ENCODE measurements at places on chromosomes 12 and 14. TPM values are rescaled to one million over a fixed set of nuclear protein-coding genes. Genes with fewer than 3 reads are reported as not detected.

TBC1D30 gene
- total RNA-seq, result 0.47 TPM

DNA sequence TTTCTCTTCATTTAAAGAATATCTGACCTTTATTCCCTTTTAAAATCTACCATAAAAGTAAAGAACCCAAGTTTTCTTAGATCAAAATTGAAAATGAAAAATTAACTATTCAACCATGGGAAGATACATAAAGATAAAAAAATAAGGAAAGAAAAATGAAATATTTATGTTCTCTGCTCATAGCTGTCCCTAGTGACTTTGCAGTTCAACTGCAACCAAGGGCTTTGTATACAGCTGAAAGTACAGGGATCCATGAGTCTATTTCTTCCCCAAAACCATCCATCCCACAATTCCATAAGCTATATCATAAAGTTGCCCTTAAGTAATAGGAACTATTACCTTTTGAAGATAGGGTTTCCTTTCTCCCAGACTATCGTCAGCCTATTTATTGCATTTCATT lies 113.1 kb downstream of the ITPR2 start:
- no peak for DNase-seq

NOVA1 gene
- 0.42 TPM for total RNA-seq

ATXN3 gene
- 30.2 TPM for total RNA-seq

GRCh38 chr12:108333898-108334699 lies 5.0 kb downstream of the CMKLR1 start:
- no peak for DNase-seq

PLXNC1 gene
- 10.4 TPM for total RNA-seq

CATSPERB gene
- total RNA-seq, result 0.29 TPM

- no peak for DNase-seq
These were observed 141.7 kb downstream of the SYT1 start for GRCh38 chr12:79006306-79006705.

- DNase-seq, result no peak
These were observed 8.0 kb downstream of the AGAP2 start for GRCh38 chr12:57730336-57731067.

- DNase-seq, result no peak
These were observed 25.9 kb upstream of the BLTP3B start for GRCh38 chr12:100168562-100168961.

- DNase-seq, result no peak
These were observed 14.0 kb downstream of the CCDC62 start for GRCh38 chr12:122788387-122788786.

KCNC2 gene
- not detected for total RNA-seq

- no peak for DNase-seq
These were observed 33.4 kb upstream of the ERGIC2 start for GRCh38 chr12:29414368-29414767.

DNA sequence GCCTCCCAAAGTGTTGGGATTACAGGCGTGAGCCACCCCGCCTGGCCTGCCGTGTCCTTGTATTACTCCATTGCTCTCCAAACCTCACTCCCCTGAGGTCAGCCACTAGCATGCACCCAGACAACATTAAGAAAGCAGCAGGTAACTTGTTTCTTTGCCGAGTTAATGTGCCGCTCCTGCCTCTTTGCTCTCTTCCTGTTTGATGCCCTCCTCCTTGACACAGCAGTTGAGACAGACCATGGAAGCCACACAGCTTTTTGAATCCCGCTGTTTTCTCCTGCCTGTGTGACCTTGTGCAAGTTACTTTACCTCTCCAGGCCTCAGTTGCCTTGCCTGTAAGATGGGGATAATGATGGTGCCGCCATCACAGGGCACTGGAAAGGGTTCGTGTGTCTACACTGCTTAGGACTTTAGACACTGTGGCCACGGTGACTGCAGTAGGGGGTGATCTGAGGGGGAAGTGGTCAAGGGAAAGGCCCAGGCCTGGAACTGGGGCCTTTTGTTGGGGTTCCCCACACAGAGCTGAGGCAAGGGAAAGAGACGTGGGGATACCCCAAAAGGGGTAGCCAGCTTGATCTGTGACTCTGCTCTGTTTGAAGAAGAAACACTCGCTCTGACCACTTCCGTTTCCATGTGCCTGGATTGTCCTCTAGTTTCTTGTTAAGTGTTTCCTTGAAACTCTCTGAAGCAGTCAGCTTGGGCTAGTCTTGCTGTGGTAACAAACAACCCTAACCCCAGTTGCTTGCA lies 69.3 kb downstream of the RIN3 start:
- DNase-seq, result peak; percentile 79

GRCh38 chr14:89794096-89794495 lies 160.4 kb downstream of the EFCAB11 start:
- no peak for DNase-seq

DNA sequence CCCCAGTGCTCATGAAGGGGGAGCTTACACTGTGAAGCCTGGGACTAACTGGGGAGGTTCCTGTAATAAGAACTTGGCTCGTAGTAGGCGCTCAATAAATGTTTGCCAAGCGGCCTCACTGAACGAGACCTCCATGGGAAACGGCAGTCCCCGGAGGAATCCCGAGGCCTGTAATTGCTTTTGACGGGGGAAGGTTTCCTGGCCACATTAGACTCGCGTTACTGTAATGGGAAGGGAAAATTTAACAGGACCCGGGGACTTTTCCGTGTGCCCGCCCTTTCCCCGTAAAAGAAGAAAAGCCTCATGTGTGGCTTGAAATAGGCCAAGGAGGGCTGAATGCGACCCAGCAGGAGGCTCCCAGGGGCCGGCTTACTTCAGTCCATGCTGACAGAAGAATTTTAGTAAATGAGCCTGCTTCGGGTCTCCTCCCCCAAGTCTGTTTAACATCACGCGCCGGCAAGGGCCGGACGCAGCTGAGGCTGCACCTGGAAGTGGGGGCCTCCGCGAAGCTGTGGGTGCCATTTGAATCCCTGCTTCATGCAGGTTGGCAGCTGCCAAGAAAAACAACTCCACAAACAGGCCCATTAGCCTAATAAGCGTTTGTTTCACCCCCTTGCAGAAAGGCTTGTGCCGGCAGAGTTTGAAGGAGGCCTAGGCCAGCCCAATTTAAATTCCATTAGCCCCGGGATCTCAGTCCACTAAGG lies 39.8 kb upstream of the PWP1 start:
- DNase-seq, result no peak

DNA sequence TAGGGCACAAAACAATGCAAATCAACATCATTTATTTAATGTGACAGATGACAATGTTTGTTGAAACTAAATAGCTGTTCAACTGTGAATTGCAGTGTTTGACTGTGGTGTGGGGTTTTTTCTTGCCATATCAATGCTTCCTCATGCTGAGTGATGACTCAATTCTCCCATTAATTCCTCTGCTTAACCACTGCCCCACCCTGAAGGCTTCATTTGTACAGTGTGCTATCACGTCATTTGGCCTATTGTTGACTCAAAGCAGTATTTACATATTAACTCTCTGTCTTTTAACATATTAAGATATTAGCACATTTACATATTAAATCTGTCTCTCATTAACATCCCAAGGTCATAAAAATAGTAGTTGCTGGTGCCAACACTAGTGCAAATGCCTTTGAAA lies 164.8 kb upstream of the NRXN3 start:
- peak; percentile 46 for DNase-seq

- no peak for DNase-seq
These were observed 29.0 kb upstream of the PLEKHG7 start for GRCh38 chr12:92673756-92674155.

PCED1B gene
- total RNA-seq, result 63.2 TPM

- no peak for DNase-seq
These were observed 4.9 kb downstream of the KRT1 start for GRCh38 chr12:52675301-52675701.

DNA sequence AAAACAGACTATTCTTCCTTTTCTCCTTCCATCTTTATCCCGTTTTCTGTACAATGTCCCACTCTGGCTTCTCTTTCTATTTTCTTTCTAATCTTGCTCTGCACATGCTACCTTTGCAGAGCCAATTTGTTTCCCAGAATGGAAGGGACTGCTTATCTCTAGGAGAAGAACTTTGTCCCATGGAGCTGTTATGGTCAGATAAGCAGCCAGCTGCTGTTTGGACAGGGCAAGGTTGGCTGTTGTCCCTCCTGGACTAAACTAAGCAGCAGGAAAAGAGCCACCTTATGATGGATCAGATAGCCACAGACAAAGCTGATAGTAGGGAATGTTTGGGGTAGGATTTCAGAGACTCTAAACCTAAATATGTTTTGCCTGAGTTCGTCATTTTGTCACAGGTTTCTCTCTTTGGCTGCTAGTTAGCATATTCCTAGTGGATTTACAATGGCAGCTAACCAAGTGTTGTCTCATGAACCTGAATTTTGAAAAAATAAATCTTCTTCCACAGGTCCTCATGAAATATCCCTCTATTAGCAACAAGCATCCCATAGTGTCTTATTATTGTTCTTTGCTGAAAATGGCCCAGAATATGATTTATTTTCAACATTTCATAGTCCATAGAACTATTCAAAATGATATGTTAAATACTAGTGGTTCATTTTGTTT lies 262.8 kb downstream of the SLC16A7 start:
- no peak for DNase-seq

PSME2 gene
- total RNA-seq, result 623 TPM

- no peak for DNase-seq
These were observed 114.0 kb upstream of the TMEM132D start for GRCh38 chr12:130017591-130018449.

GRCh38 chr12:100302081-100302480 lies 35.1 kb downstream of the SCYL2 start:
- DNase-seq, result no peak

- no peak for DNase-seq
These were observed 29.2 kb downstream of the DYRK4 start for GRCh38 chr12:4591180-4591687.

DNA sequence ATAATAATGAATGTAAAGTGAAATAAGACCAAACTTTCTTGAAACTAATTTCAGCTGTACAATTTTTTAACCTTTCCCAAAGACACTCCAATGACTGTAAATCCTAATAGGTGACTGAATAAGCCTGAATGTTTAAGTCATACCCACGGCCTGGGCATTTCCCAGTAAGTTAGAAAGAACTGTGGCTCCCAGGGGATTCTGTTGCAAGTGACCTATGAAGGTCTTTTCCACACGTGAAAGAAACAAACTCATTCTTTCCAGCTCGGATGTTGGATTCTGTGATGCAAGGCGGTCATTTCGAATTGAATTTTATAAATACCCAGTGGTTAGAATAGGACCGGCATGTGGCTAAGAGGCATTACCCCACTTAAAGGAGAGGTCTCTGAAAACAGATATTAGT lies 1134.4 kb downstream of the GALC start:
- DNase-seq, result no peak

DNA sequence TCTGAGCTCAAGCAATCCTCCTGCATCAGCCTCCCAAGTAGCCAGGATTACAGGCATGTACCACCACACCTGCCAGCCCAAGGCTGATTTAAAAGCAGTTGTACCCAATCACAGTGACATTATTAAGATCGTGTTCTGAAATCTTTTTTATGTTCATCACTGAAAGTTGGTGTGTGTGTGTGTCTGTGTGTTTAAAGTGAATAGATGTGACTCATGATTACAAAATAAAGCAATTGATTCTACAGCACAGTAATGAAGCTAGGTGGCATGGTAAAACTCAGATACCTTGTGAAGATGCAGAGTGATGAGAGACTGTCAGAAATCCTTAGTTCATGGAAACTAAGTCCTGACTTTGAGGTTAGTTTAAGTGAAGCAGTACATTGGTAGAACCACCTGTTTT lies 74.2 kb upstream of the ATP2B1 start:
- no peak for DNase-seq

RND1 gene
- total RNA-seq, result 2.7 TPM

FAM186B gene
- not detected for total RNA-seq

TAS2R9 gene
- not detected for total RNA-seq

- no peak for DNase-seq
These were observed 223.2 kb upstream of the FAR2 start for GRCh38 chr12:28925719-28926376.

GRCh38 chr14:68585690-68586089 lies 207.2 kb downstream of the ZFP36L1 start:
- DNase-seq, result no peak

ITGA7 gene
- total RNA-seq, result 3.7 TPM

DNA sequence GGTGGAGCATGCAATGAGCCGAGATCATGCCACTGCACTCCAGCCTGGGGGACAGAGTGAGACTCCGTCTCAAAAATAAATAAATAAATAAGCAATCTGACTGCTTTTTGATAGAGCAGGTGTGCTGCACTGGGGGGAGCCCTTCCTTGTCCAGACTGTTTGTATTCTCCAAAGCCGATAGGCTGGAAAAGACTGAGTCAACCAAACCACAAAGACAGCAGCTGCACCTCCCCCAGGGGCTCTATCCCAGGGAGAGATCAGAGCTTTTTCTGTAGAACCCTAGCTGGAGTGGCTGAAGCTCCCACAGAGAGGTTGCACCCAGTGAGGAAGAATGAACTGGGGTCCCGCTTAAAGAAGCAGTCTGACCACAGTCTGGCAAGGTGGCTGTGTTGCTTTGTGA lies 45.8 kb upstream of the LALBA start:
- DNase-seq, result no peak

ATF7 gene
- 33.8 TPM for total RNA-seq

GRCh38 chr14:96564389-96564788 lies 62.2 kb downstream of the PAPOLA start:
- no peak for DNase-seq

DNA sequence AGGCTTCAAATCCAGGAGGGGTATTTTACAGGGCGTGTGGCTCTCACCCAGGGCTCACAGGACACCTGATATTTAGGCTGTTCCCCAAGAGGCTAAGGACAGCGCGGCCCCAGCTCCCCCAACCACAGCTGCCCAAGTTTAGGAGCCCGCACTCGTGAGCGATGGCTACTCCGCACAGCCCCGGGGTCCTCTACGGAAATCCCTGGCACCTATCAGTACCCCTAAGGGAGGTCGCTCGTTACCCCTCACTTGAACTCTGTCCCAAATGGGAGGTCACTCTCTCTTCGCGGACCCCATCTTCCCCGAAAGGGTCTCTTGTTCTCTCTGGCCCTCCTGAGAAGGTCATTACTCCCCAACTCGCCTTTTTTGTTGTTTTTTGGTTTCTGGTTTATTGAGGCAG lies 708 bp upstream of the P2RX4 start:
- no peak for DNase-seq

DNA sequence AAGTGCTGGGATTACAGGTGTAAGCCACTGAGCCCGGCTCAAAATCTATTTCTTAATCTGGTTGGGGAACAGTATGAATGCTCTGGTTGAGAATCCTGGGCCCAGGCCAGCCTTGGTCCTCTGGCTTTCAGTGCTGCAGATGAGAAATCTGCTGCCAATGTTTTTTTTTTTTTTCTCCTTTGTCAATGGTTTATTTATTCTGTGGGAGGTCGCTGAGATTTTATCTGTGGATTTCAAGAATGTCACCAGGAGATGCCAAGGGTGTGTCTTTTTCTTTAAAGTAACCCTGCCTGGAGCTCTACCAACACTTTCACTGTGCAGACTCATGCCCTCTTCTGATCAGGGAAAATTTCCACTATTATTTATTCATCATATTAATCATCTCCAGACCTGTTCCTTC lies 3.6 kb downstream of the SLC25A29 start:
- no peak for DNase-seq

P2RX2 gene
- total RNA-seq, result not detected

GRCh38 chr12:57129889-57130288 lies 1.6 kb downstream of the LRP1 start:
- DNase-seq, result no peak

SLCO1A2 gene
- total RNA-seq, result not detected

TMEM179 gene
- total RNA-seq, result not detected

GRCh38 chr14:83019744-83020414 lies 1486.2 kb upstream of the SEL1L start:
- DNase-seq, result no peak

GLIPR1L1 gene
- not detected for total RNA-seq

MAP1LC3B2 gene
- total RNA-seq, result 0.54 TPM
